NCI-H524 (cell line): ENCODE measurements at places on chromosomes 7 and 10.
A peak's percentile ranks its signal among the peaks of the same experiment; 100 is the strongest.

GRCh38 chr10:77649333-77650331 lies 12.0 kb upstream of the KCNMA1 start:
- DNase-seq: no peak

DNA sequence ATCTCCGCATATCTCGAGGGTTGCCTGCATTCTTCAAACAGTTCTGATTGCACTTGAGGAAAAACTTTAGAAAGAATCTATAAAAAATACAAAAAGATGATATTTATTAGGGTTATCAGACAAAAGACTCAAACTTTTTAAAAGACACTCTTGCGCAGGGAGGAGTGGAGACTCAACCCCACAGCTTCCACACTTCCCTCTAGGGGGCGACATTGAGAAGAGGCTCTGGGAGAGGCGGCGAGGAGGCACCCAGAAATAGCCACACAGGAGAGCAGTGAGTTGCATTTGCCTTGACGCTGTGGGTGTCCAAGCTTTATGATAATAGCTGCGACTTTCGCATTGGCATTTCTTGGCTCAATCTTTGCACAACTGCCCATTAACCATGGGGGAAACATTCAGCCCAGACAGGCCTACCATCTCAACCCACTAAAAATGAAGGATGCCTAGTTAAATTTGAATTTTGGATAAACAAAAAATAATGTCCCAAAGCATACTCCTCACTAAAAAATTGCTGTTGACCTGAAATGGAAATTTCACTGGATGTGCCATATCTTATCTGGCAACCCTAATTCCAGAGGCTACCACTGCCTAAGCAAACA lies 86.2 kb downstream of the EBF3 start:
- DNase-seq: no peak

GRCh38 chr10:5589661-5590511 lies 65.1 kb downstream of the CALML3 start:
- DNase-seq: no peak

GRCh38 chr10:117677890-117678500 lies 135.4 kb downstream of the EMX2 start:
- DNase-seq: no peak

DNA sequence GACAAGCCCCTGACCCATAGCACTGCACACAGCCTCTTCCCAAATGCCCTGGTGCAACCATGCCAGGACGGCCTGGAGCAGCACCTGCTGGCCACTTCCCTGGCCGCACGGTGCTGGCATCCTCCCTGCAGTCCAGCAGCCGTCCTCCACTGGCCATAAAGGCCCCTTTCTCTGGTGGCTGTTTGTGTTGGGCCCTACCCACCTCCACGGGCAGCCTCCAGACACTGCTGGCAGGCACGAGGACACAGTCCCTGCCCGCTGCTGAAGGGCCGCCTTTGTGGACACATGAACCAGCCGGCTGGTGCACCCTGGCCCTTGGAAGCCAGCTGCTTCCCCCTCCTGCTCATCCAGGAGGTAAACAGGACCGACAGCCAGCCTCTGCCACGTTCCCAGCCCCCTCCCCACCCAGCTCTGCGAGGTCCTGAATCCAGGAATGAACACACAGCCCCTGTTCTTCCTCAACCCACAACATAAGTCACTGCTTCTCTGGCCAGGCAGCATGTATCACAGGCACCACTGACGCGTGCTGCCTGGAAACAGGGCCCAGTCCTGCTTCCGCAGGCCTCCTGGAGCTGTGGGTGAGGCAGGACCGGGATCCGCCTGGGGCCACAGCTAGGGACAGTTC lies 43.8 kb downstream of the SPOCK2 start:
- peak; percentile 13 for DNase-seq

DNA sequence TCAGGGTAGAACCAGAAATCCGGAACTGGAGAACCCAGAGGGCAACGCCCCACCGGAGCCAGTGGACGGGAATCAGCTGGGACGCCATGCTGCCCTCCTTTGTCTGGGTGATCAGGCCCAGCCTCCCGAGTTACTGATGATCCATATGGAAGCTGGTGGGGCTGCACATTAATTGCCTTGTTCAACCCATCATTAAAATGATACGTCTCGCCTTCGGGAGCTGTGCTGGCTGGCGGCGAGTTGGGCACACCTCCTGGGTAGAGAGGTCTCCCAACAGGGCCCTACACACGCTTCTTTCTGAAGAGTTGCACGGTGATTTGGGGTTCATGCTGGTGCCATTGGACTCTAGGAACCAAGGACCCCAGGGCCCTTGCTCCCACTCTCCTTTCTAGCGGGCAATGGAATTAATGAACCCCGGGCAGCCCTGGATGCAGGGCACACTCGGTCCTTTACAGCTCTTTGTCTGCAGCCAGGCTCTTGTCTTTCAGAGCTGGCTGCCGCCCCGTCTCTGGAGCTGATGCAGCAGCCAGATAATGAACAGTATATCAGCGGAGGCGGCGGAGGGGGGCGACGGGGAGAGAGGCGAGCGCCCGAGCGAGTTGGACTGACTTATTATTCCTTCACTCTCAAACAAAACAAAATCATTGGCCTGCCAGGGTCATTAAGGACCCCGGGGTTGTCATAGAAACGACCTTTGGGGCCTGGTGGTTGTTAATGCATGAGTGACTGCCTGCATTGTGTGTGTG lies 412.2 kb upstream of the ZMIZ1 start:
- no peak for DNase-seq

DNA sequence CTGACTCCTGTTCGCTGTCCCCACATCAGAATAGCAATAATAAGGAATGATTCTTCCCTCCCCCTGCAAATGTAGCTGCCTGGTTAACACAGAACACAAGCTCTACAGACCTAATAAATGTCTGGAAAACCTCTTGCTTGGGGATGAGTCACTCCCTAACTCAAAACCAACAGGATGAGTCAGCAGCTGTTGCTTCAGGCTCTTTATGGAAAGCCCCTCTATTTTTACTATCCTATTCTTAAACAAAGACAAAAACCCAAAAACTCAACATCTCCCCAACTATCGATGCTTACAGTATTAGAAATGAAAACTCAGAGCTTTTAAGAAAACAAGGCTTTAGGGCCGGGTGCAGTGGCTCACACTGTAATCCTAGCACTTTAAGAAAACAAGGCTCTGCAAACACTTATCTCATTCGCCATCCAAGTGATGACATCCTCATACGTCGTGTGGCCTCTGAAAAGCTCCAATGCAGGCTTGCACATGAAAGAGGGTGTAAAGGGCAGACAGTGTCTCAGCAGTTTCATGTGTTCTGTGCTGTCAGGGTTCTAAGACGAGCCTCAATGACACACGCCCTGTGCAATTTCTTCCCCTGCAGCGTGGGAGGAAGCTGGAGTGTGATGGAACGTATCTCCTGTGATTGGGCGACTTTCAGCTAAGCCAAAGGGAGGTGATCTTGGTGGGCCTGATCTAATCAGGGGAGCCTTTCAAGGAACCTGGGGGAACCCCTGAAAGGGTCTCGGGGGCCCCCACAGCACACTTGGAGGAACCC lies 70.1 kb downstream of the AMZ1 start:
- DNase-seq: no peak

DNA sequence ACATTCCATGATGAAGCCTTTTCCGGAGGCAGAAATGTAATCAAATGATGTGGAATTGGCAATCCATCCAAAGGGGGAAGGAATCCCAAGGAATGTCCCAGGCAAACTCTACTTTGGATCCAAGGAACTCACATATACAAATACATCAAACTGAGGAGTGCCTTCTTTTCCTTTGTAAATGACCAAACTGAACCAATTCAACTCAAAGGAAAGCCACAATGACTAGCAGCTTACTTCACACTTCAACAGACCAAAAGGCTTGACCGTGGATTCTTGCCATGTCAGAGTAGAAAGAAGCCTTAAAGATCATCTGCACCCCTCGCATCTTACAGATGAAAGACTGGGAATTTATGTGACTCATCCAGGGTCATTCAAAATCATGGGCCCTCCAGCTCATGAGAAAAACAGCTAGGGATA lies 79.7 kb upstream of the MACROH2A2 start:
- DNase-seq: no peak

- peak; percentile 15 for DNase-seq
Measured at GRCh38 chr10:16116404-16117304, 256.3 kb upstream of the MINDY3 start.

DNA sequence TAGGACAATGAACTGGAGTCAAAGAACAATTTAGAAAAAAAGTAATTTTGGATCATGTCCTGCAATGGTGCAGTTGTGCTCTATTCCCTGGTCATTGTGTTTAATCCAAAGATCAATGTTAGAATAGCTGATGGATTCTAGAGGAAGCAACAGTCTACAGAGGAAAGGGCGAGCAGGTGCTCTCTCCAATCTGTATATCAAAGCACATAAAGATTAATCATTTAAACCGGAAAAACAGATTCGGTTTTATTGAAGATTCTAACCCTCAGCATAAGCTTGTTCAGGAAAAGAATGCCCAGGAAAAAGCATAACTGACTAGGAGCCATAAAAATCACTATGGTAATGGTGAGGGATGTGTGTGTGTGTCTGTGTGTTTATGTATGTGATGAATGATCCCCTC lies 110.3 kb downstream of the MALRD1 start:
- no peak for DNase-seq

- no peak for DNase-seq
Measured at GRCh38 chr10:32970910-32971309, 12.9 kb upstream of the ITGB1 start.

DNA sequence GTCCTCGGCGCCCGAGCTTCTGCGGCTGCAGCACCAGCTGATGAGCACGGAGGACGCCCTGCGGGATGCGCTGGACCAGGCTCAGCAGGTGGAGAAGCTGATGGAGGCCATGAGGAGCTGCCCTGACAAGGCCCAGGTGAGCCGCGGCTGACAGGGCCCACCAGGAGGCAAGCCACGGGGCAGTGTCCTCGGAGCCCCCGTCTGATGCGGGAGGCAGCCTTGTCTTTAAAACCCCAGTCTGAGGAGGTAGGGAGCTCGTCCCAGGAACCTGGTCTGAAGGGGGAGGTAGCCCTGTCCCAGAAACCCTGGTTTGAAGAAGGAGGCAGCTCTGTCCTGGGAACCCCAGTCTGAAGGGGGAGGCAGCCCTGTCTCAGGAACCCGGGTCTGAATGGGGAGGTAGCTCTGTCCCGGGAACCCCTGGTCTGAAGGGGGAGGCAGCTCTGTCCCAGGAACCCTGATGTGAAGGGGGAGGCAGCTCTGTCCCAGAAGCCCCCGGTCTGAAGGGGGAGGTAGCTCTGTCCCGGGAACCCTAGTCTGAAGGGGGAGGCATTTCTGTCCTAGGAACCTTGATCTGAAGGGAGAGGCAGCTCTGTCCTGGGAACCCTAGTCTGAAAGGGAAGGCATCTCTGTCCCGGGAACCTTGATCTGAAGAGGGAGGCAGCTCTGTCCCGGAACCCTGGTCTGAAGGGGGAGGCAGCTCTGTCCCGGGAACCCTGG lies 53.1 kb upstream of the GTF2IRD1 start:
- no peak for DNase-seq

DNA sequence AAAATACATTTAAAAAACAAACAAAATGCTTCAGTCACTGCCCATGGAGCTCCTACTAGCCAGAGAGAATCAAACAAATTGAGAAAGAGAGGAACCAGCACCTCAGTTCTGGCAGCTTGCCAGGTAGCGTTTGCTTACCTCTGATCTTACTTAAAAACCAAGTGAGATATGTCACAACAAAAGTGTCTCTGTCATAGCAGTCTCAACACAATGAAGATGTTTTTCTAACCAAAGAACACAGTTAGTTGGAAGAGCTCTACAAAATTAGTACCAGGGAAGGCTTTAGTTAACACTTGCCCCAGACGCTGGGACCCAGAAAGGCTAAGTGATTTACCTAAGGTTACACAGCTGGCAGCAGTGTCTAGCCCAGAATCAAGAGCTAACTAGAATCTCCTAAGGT lies 3.4 kb downstream of the DOCK4 start:
- no peak for DNase-seq

- no peak for DNase-seq
Measured at GRCh38 chr10:45470098-45471012, 96.3 kb downstream of the ALOX5 start.

DNA sequence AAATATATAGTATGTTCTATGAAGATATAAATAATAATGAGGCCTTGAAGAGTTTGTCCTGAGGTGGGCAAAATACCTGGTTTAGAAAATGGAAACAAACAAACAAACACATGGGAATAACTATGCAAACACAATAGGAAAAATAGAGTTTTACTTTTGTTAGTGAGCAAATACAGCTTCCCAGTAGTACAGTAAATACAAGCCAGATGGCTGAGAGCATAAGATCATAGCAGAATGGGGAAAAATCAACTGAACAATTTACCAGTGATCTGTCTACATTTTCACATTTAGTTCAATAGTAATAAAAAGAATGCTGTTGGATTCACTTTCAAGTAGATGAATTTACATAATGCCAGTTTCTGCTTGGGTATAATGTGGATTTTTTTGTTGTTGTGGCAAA lies 45.1 kb downstream of the ADD3 start:
- no peak for DNase-seq

- no peak for DNase-seq
Measured at GRCh38 chr7:2040893-2041270, 191.9 kb downstream of the MAD1L1 start.

- no peak for DNase-seq
Measured at GRCh38 chr7:45122975-45123860, 11.7 kb upstream of the TBRG4 start.

- DNase-seq: no peak
Measured at GRCh38 chr7:80883154-80884025, 35.5 kb downstream of the SEMA3C start.

DNA sequence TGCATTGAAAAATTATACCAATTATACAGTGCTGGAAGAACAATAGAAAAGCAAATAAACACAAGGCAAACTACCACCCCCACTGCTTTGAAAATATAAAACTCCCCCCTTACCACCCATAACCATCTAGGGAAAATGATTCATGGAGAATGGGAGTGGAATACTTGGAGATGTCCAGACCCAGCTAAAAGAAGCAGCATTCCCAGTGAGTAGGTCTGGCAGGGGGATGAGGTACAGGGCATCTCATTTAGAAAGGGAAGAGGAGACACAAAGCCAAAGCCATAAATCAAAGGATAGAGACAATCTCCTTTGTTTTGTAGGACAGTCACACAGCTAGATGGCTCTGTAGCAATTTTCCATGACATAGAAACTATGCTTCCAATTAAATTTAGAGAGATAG lies 36.0 kb upstream of the DGKI start:
- DNase-seq: no peak

GRCh38 chr10:71217266-71218045 lies 5.1 kb downstream of the UNC5B start:
- DNase-seq: no peak

DNA sequence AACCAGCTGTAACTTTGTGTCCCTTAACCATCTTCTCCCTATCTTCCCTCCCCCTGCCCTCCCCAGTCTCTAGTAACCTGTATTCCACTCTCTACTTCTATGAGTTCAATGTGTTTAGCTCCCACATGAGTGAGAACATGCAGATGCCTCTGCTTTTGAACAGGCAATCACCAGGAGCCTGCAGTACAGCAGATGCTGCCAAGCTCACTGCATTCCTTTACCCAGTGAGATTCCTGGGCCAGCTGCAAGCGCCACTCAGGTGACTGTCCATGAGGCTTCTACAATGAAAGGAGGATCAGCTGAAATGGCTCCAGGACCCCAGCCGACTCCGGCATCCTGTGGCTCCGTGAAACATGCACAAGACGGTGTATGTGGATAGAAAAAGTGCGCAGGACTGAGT lies 15.7 kb downstream of the GRID1 start:
- DNase-seq: no peak

- DNase-seq: no peak
Measured at GRCh38 chr7:106218546-106218945, 66.2 kb downstream of the NAMPT start.

GRCh38 chr7:87567052-87567451 lies 33.6 kb downstream of the ABCB1 start:
- DNase-seq: peak; percentile 28
